ENCODE measurements at places on chromosomes 3 and 15. TPM values are rescaled to one million over a fixed set of nuclear protein-coding genes. Genes with fewer than 3 reads are reported as not detected.
A peak's percentile ranks its signal among the peaks of the same experiment; 100 is the strongest.

The CLSTN2 gene
- total RNA-seq = 5.6 TPM

- no peak for DNase-seq
- no peaks in the 10 kb centered on the region for H3K27me3 ChIP-seq
- H3K27ac ChIP-seq = peak overlapping the region; percentile 48
- H3K4me1 ChIP-seq = no peaks in the 10 kb centered on the region
Measured at GRCh38 chr15:51299187-51300015, 39.0 kb downstream of the CYP19A1 start.

DNA sequence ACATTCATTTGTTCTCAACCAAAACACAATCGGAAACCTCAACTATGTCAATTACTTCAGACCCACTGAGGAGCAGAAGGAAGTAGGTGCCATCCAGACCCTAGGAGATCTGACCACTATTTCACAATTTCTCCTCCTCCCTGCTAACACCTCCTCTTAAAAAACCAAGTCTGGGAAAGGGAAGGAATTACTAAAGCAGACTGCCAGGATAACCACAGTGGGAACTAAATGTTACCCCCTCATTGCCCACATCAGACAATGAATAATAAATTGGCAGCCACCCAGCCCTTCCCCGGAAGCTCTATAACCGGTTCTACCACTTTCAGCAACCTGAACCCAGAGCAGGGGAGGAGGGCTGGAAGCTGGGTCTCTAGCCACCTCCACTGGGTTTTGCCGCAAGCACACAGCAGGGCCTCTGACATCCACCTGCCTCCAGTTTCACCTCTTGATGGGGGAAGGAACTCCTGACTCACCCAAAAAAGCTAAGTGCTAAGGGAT lies 17.6 kb downstream of the C15orf62 start:
- H3K36me3 ChIP-seq = no peaks in the 10 kb centered on the region
- H3K27ac ChIP-seq = no peak overlapping the region
- H3K27me3 ChIP-seq = no peaks in the 10 kb centered on the region
- H3K4me1 ChIP-seq = no peaks in the 10 kb centered on the region
- H3K4me3 ChIP-seq = no peak overlapping the region

DNA sequence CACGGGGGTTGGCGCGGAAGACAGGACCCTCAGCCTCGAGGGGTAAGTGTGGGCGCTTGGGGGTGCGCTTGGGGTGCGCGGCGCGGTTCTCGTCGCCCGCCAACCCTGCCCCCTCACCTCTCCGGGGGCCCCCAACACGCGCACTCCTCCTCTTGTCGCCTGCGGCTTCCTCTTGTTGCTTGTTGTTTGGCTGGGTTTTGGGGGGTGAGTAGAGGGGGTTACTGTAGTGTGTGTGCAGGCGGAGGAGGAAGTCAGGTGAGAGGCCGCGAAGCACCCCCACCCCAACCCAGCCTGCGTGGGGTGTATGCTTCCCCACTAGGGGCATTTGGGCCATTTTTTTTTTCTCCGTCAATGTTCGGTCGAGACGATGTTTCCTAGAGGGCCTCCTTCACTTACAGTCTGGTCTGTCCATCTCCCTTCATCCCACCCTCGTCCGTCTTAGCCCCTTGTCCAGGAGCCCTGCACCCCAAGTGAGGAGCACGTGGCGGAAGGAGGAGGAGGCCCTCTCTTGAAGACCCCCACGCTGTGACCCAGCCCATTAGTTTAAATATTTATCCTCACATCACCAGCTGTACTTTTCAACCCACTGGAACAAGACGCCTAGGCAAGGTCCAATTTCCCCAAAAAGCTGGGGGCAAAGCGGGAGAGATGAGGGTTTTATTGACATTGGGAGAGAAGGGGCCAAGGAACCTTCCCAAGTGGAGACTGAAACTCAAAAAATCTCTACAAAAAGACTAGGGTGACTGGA lies 20.4 kb upstream of the SATB1 start:
- H3K4me3 ChIP-seq = peak overlapping the region; percentile 14
- peaks cover 3% of the 10 kb centered on the region for H3K4me1 ChIP-seq
- H3K27me3 ChIP-seq = peaks cover 29% of the 10 kb centered on the region
- DNase-seq = no peak
- H3K36me3 ChIP-seq = no peaks in the 10 kb centered on the region

DNA sequence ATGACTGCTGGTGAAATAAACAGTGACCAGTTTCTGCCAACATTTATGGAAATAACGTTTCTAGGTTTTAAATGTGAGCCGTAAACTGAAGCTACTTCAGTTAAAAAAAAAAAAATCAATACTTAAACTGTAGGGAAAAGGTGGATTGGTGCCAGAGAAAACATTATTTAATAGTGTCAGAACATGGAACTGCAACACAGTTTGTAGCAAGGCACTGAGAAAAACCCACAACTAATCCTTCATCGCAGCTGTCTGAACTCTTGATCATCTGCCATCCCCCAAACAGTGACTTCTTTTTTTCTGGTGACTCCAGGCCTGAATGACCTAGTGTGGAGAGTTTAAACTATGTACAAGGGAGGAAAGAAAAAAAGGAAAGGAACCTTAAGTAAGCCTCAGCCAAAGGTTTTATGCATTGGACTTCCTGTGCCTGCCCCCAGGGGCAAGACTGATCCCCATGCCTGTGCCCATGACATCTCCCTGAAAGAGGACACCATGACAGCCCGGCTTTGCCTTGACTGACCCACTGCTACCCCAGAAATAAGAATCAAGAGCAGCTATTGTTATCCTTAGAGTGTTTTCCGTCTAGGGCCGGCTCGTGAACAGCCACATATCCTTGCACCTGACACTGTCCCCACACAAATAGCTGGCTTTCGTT lies 33.1 kb downstream of the CRTAP start:
- H3K36me3 ChIP-seq = no peaks in the 10 kb centered on the region
- H3K27me3 ChIP-seq = no peaks in the 10 kb centered on the region
- DNase-seq = no peak
- no peak overlapping the region for H3K27ac ChIP-seq
- peaks cover 7% of the 10 kb centered on the region for H3K4me1 ChIP-seq

DNA sequence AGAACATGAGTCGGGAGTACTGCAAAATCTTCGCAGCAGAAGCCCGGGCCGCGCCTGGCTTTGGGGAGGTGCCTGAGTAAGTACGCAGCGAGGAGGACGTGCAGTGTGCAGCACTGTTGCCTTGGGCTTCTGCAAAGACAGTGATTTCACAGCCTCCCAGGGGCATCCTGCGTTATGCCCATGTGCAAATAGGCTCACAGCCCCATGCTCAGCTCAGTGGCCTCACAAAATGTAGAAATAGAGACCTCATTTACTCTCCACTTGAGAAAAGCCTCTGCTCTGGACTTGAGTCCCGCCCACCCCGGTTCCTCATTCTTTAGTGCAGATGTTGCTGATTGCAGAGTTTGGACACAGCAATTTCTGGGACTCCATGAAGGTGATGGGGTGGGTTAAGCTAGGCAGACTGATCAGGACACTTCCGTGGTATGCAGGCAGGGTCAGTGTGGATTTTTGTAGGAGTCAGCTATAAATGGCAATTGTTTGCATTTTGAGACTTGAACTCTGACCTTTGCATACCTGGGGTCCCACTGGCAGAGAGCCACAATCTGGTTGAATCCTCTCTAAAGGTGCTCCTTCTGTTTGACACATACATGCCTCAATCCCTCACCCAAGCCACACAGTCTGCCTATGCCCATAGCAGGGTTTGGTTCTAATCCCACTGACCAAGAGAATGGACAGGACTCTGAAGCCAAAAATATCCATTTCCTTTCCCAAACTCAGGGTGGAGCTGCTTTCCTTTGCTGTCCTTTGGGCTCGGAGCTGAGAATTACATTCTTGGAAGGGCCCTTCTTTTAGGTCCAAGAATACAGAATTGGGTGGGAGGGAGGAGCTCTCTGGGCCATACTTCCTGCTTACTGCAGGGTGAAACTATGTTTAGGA lies 20.7 kb upstream of the SLC28A1 start:
- no peak overlapping the region for H3K4me3 ChIP-seq
- H3K27ac ChIP-seq = no peak overlapping the region

GRCh38 chr15:89963301-89964231 lies 37.6 kb upstream of the ZNF710 start:
- H3K4me1 ChIP-seq = no peaks in the 10 kb centered on the region
- no peaks in the 10 kb centered on the region for H3K36me3 ChIP-seq
